ENCODE measurements at places on chromosomes 5 and 9. TPM values are rescaled to one million over a fixed set of nuclear protein-coding genes. Genes with fewer than 3 reads are reported as not detected.

PTGES gene
- total RNA-seq, result 0.48 TPM

C9orf50 gene
- total RNA-seq, result 0.31 TPM

PKD2L2 gene
- not detected for total RNA-seq

CCDC192 gene
- 0.25 TPM for total RNA-seq

GGTA1 gene
- total RNA-seq, result not detected

HIGD2A gene
- 135 TPM for total RNA-seq

ZNF484 gene
- 10.8 TPM for total RNA-seq

PCDHGB7 gene
- total RNA-seq, result 0.17 TPM

CARD9 gene
- 1.6 TPM for total RNA-seq

RNF224 gene
- not detected for total RNA-seq

CDH12 gene
- not detected for total RNA-seq
